Lower lobe of right lung (tissue), 2 donors: ENCODE measurements at places on chromosomes 11 and 22. TPM values are rescaled to one million over a fixed set of nuclear protein-coding genes. Genes with fewer than 3 reads are reported as not detected.

GRCh38 chr11:99068832-99069231 lies 48.1 kb downstream of the CNTN5 start:
- no peak for DNase-seq

- DNase-seq: no peak
Measured at GRCh38 chr11:120052196-120052775, 85.6 kb downstream of the TRIM29 start.

GRCh38 chr22:19852177-19852781 lies 2.4 kb downstream of the GNB1L start:
- DNase-seq: no peak

GRCh38 chr11:76654298-76654851 lies 16.2 kb downstream of the LRRC32 start:
- no peak for DNase-seq

DNA sequence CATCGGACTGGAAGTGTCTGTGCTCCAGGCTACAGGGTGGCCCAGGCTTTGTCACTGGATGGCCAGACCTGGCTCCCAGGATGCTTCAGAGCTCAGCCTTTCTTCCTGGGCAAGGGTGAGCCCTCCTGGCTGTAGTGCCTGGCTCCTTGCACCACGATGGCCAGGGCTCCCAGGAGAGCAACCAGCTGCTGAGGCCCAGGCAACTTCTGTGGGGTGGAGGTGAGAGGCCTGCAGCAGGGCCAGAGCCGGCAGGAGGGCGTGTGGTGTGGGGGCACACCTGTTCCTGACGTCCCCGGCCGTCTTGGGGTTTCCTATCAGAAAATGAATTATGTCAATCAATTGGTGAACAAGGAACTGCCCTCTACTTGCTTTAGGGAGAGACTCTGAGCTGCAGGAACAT lies 82.1 kb downstream of the DHCR7 start:
- DNase-seq: no peak

- no peak for DNase-seq
Measured at GRCh38 chr11:74380746-74381439, 17.3 kb downstream of the PGM2L1 start.

- DNase-seq: no peak
Measured at GRCh38 chr11:79414644-79415317, 26.0 kb downstream of the TENM4 start.

The DUSP18 gene
- total RNA-seq: 21.5 TPM

The THYN1 gene
- total RNA-seq: 33.7 TPM

The F2 gene
- total RNA-seq: not detected

The MOGAT2 gene
- not detected for total RNA-seq

The SEPTIN5 gene
- total RNA-seq: 9.3 TPM
